ENCODE measurements at places on chromosomes 3 and 15.

DNA sequence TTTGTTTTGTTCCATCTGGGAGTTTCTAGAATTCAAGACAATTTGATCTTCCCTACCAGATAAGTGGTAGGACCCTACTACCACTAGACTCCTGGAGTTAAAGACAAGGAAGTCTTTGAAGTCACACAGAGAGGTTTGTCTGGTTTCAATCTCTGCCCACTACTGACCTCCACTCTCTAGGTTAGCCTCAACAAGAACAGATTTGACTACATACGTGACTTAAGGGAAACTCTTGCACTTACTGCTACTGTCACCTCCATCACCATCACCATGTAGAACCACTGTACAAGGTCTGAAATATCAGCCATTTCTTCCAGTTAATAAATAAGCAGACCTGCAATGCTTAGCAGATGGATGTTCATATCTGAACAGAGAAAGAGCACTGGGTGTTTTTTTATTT is 148.3 kb upstream of the ARHGEF26 start:
- DNase-seq = no peak

GRCh38 chr3:39285332-39285731 is 5.5 kb upstream of the CX3CR1 start:
- no peak for DNase-seq

- DNase-seq = no peak
Measured at GRCh38 chr3:69823743-69824142, 84.5 kb downstream of the MITF start.

DNA sequence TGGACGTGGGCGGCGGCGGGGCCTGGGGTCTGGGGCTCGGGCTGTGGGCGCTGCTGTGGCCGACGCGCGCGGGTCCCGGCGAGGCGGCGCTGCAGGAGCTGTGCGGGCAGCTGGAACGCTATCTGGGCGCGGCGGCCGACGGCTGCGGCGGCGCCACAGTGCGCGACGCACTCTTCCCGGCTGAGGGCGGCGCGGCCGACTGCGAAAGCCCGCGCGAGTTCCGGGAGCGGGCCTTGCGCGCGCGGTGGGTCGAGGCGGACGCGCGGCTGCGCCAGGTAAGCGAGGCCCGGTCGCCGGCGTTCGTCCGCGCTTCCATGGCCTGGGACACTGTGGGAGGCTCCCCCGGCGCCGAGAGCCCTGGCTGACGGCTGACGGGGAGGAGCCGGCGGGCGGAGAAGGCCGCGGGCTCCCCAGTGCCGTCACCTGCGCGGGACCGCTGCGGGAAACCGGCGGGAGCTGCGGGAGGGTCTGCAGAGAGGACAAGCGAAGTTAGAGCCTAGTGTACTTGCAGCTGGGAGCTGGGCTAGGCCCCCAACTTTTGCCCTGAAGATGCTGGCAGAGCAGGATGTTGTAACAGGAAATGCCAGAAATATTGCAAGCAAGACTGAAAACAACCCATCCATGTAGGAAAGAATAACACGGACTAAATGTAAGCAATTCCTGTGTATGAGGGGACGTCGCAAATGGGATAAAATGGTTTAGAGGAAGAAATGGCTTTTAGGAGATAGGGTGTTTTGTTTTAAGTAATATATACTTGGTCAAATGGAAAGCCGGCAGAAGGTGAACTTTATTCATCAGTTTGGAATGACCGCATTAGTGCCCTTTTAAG is 847 bp downstream of the WHAMM start:
- DNase-seq = peak; percentile 79

DNA sequence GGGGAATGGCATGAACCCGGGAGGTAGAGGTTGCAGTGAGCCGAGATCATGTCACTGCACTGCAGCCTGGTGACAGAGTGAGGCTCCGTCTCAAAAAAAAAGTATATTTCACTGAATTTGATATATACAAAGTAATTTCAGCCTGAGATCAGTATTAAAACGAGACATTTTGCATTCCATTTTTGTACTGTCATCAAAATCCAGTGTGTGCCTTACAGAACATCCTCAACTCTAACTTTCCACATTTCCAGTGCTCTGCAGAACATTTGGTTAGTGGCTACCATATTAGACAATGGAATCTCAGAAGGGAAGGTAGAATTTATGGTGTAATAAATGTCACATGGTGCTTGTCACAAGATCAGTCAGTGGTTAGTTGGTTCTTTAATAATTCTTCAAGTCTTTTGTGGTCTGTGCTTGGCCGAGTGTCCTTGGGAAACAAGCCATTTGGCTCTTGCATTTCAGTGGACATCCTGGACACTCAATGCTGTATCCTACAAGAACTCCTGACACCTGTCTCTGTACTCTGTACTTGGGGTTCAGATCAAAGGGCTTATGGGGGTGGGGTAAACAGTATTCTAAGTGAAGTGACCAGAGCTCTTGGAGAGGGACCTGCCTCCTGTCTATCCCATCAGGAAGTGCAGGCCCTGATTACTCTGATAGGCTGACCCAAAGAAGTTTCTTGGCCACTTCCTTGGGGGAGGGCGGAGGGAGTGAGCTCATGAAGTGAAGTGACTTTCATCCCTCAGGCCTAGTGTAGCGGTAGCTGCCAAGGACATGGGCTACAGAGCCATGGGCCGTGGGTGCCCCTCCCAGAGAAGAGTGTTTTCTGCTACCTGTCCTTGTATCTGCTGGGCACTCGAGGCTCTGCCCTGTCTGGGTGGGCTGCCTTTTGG is 3.7 kb downstream of the ACVR2B start:
- DNase-seq = no peak

GRCh38 chr3:58858126-58858525 is 191.6 kb upstream of the FAM3D start:
- no peak for DNase-seq

DNA sequence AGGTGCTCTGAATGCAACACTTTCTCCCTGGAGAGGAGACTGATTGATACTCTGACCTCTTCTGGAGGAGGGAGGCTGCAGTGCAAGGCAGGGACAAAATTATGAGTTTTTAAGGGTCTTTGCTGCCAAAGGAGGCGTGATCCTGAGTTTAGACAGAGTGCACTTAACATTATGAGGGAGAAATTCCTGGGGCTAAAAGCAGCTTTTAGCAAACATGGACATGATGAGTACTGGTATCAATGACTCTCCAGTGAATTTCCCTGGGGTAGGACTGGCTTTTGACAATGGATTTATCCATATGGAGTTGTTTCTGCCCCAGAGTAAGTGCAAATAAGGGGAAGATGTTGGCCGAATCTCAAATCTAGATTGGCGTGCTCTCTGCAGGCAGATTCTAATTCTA is 133.1 kb downstream of the THSD4 start:
- DNase-seq = no peak

DNA sequence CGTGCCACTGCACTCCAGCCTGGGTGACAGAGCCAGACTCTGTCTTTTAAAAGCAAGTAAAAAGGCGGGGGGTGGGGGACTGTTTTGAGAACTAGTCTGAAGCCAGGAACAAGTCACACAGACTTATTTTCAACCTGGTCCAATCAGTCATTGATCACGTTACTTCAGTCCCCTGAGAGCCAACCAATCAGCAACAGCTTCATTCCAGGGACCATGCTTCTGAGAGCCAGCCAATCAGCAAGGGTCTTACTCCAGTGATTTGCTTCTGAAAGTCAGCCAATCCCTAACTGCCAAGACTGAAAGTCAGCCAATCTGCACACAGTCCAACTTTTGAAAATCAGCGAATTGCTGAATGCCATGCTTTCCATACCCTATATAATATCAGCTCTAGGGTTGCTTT is 48.6 kb upstream of the C15orf39 start:
- DNase-seq = peak; percentile 100

GRCh38 chr3:15631426-15632211 is 30.1 kb downstream of the BTD start:
- DNase-seq = no peak

DNA sequence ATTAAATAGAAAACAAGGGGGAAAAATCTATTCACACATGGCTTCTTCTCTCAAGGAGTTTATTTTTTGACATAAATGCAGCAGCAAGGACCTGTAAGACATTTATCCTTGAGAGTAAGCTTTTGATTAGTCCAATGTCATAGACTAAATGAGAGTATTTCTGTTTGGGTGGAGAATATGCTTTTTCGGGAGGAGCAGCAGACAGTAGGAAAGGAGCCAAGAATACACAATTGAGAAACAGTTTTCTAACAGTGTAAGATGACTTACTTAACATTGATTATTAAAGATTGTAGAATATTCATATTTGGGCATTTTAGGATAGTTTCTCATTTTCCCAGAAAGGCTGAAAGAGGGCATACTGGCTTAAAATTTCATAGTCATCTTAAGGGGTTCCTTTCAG is 65.9 kb upstream of the PAQR5 start:
- DNase-seq = no peak

DNA sequence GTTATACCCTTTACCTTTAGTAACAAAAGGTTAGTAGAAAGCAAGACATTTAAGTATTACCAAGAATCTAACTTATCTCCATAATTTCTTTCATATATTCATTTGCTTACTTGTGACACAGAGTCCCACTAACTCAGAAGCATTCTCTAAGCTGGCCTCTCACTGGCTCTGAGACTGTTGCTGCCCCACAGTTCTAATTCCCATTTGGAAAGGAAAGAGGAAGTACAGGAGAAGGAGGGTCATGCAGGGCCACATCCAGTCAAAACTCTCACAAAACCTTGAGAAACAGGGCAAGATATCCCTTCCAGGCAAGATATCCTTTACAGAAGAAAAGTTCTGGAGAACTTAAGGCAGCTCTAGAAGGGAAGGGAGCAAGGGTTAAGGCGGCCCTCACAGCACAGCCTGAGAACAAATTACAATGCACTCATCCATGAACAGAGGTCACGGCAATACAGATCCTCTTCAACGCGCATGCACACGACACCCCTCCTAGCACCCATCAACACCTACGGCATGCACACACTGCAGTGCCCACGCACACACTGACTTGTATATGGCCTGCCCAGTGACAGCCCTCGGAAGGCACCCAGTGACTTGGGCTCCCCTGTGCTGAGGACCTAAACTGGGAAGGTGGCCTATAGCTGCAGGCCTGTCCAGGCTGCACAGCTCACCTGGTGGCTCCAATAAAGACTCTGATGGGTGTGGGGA is 13.0 kb upstream of the MYO5C start:
- peak; percentile 55 for DNase-seq

DNA sequence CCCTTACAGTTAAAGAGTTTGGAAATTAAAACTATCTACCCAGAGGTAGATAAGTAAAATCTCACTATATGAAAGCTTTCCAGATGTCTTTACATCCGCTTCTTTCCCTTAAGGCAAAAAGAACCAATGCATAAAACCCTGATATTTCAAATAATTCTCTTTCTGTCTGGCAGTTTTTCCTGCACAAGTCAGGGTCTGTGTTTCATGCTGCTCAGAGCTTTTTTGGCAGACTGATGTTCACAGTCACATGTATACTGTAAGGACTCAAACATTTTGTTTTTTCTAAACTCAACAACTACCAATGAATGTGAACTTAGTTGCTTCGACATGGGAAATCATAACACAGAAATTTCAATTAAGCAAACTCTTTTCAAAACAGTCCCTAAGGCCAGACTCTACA is 988.4 kb downstream of the EPHA3 start:
- DNase-seq = no peak

- no peak for DNase-seq
Measured at GRCh38 chr3:124605781-124606579, 124.3 kb upstream of the UMPS start.

DNA sequence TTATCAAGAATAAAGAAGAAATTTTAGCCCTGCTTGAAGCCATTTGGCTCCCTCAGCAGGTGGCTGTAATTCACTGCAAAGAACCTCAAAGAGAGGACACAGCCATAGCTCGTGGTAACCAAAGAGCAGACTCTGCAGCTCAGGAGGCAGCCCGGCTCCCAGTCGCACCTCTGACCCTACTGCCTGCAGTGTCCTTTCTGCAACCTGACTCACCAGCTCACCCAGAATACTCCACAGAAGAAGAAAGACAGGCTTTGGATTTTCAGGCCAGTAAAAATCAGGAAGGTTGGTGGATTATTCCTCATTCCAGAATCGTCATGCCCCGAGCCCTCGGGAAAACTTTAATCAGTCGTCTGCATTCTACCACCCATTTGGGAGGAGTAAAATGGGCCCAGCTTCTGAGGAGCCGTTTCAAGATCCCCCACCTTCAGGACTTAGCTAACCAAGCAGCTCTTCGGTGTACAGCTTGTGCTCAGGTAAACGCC is 38.6 kb downstream of the ZBTB11 start:
- no peak for DNase-seq
